Activated CD4-positive, CD25-positive, alpha-beta regulatory T cell treated with anti-CD3 and anti-CD28 coated beads, Interleukin-2, amount 50 U/mL, for 72 hours (primary cell): ENCODE measurements at places on chromosomes 12 and 14.

- no peak for DNase-seq
Observed at GRCh38 chr14:68654471-68654941, 138.4 kb downstream of the ZFP36L1 start.

DNA sequence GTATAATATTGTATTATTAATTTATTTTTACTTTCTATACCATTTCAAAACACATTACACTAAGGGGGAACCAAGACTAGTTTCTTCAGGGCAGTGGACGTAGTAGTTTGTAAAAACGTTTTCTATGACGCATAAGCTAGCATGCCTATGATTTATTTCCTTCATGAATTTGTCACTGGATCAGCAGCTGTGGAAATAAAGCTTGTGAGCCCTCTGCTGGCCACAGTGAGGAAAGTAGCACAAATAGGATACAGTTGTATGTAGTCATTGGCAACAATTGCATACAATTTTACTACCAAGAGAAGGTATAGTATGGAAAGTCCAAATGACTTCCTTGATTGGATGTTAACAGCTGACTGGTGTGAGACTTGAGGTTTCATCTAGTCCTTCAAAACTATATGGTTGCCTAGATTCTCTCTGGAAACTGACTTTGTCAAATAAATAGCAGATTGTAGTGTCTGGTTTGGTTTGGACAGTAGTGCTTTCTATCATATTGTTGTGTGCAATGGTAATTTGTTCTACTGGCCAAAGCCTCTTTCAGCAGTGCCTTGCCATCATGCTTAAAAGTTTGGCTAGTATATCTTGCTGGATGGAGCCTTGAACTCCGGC, 24.3 kb upstream of the PLEKHD1 start:
- DNase-seq = no peak

GRCh38 chr14:93830753-93831461, 42.6 kb upstream of the PRIMA1 start:
- DNase-seq = no peak

- DNase-seq = no peak
Observed at GRCh38 chr14:69224946-69225345, 33.6 kb downstream of the EXD2 start.

- no peak for DNase-seq
Observed at GRCh38 chr12:2431810-2432209, 363.0 kb upstream of the FKBP4 start.

- no peak for DNase-seq
Observed at GRCh38 chr12:69619050-69619449, 8.3 kb upstream of the LRRC10 start.
